ENCODE measurements at places on chromosomes 7 and 10.

DNA sequence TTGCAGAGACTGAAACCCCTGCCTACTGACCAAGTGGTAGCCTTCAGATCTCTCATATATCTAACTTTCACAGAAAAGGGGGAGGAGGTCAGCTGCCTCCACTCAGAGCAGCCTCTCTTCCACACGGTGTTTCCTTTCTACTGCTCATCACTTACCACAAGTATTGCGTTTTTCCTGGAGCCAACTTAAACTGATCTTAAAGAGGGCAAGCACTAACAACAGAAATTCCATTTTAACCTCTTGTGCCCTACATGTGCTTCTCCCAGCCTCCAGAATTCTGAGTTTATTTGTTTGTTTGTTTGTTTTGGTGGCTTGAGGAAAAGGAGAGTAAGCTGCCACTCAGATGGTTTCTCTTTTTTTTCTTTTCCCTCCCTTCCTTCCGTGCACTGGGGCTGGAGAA, 19.1 kb downstream of the SKIDA1 start:
- DNase-seq, result no peak

DNA sequence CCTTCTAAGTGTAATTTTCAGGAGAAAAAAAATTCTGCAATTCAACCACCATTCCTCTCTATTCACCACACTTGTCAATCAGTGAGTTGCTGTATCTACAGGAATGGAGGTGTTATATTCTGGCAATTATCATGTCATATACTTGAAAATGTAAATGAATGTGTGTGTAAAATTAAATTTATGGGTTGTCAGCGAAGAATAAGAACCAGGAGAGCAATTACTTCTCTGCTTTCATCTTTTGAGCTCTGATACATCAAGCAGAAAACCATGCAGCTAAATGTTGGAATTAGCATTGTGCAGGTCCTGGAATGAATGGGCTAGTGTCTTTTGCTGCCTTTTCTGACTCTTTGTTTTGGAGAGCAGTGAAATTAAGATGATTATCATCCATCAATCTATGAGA, 207.6 kb downstream of the FOXP2 start:
- no peak for DNase-seq

GRCh38 chr7:106865130-106866041, at the start of gene PIK3CG:
PIK3CG (plus strand) TSS chr7:106865282; CDS start chr7:106867562, 2,280 bp downstream.
- DNase-seq, result no peak

DNA sequence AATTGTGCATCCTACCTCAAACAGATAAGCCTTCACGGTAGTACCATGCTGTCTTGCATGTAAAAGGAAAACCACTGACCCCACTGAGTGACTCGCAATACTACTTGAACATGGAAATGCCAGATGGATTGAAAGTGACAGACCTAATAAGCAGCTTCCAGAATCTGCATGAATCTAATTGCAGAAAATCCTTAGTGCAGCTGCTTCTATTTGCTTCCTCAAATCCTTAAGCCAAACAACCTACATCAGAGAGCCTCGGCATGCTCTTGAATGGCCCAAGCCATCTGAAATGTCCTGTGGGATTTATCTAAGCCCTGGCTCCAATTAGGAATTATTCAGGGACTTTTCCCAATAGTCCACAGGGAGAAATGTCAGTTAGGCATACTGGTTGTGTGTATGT, 509.5 kb upstream of the CELF2 start:
- no peak for DNase-seq

- DNase-seq, result no peak
These were observed 539.5 kb downstream of the SUGCT start for GRCh38 chr7:40674316-40674715.

- DNase-seq, result peak; percentile 80
These were observed 40.8 kb downstream of the HK1 start for GRCh38 chr10:69318867-69319727.

- no peak for DNase-seq
These were observed 50.7 kb upstream of the AMPH start for GRCh38 chr7:38681882-38682281.

GRCh38 chr10:131689016-131689415, 211.8 kb upstream of the PPP2R2D start:
- no peak for DNase-seq

- DNase-seq, result no peak
These were observed 456 bp downstream of the AKR1B15 start for GRCh38 chr7:134549366-134549765.

DNA sequence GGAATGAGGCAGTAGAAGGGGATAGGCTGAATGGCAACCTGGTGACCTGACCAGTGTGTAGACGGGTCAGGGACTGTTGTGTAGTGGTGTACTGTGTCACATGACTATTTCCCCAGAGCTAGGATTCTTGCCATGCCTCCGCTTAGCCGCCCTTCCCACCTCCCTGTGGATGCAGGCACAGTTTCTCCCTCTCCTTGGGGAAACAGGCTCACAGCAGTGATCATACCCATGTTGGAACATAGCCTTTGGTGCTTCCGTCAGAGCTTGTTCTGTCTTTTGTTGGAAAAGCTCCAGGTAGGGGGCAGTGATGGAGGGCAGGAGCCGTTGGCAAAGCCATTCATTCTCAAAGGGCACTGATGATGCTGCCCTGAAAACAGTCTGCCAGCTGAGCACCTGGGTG, 44.3 kb downstream of the OGDH start:
- DNase-seq, result no peak

- DNase-seq, result no peak
These were observed 39.5 kb upstream of the PRKG1 start for GRCh38 chr10:51034769-51035168.

GRCh38 chr10:27801171-27801785, 55.7 kb upstream of the MKX start:
- no peak for DNase-seq

- peak; percentile 53 for DNase-seq
These were observed 589 bp downstream of the LDB1 start for GRCh38 chr10:102119417-102120141.

- DNase-seq, result no peak
These were observed 126.2 kb downstream of the PRPF18 start for GRCh38 chr10:13712837-13713581.

DNA sequence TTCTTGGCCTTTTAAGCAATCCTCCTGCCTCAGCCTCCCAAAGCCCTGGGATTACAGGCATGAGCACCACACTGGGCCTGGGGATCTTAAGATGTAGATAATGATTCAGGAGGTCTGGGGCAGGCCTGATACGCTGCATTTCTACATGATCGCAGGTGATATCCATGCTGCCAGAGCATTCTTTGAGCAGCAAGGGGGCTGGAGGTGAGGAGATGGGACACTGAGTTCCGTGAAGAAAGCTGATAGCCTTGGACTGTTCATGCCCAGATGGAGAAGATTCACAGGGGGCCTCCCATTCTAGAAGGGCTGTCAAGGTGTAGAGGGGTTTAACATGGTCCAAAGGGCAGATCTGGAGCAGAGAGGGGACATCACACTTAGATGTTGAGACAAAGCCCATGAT, 480.3 kb downstream of the RPS24 start:
- no peak for DNase-seq

- no peak for DNase-seq
These were observed 89.2 kb downstream of the ADCY1 start for GRCh38 chr7:45663167-45663921.

DNA sequence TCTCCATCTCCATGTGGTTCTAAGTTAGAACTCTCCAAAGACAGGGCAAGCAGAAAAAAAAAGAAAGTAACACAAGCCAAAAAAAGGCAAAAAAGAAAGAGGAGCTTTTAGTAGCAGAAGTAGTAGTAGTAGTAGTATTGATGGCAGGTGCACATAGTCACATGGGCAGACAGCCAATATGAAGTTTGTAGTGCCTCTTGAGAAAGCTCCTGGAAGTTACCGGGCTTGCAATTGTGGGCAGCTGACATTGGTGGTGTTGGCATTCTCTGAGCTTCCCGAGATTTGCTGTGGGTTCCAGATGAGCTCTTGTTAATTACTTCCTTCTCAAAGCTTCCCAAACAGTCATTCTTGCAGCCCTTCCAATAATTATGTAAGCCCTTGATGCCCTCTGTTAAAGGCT, 1128.5 kb downstream of the TYW1 start:
- DNase-seq, result no peak

- DNase-seq, result no peak
These were observed 992.1 kb downstream of the NRG3 start for GRCh38 chr10:82867056-82867455.

GRCh38 chr10:117226813-117227451, 14.0 kb upstream of the SLC18A2 start:
- no peak for DNase-seq

GRCh38 chr10:120931999-120932398, 80.8 kb downstream of the WDR11 start:
- no peak for DNase-seq

GRCh38 chr10:76133597-76134255, 702.3 kb downstream of the LRMDA start:
- DNase-seq, result no peak

GRCh38 chr10:32893434-32893833, 64.6 kb downstream of the ITGB1 start:
- DNase-seq, result no peak

- no peak for DNase-seq
These were observed at the start of gene CLDN4 for GRCh38 chr7:73830681-73831583. CLDN4 (plus strand) TSS chr7:73830996; CDS start chr7:73831202, 206 bp downstream.

- DNase-seq, result peak; percentile 21
These were observed 19.1 kb downstream of the CEP41 start for GRCh38 chr7:130421684-130422083.

DNA sequence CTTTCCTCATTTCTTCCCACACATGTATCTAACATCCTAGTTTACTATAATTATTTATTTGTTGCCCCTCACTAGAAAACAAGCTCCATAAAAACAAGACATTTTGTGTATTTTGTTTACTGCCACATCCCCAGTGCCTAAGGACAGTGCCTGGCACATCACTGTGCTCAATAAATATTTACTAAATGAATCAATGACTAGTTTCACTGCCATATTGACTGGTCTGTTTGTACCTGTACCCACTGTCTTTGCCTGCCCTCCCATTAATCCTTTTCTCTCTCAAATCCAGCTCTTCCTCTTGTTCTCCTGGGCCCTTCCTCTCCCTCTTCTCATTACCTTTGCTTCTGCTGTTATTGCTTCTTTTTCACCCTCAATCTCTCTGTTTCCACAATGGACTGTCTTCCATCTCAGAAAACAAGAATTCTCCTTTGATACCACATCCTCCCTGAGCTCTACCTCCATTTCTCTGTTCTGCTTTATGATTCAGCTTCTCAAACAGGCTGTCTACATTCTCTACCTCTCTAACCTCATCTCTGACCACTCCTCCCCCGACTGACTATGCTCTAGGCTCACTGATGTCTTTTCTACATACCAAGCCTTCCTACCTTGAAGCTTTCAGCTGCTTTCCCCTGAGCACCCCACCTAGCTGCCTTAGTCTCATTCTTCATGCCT, 8.3 kb upstream of the FAM133B start:
- DNase-seq, result no peak

GRCh38 chr10:91803386-91804125, 5.3 kb downstream of the TNKS2 start:
- DNase-seq, result no peak

DNA sequence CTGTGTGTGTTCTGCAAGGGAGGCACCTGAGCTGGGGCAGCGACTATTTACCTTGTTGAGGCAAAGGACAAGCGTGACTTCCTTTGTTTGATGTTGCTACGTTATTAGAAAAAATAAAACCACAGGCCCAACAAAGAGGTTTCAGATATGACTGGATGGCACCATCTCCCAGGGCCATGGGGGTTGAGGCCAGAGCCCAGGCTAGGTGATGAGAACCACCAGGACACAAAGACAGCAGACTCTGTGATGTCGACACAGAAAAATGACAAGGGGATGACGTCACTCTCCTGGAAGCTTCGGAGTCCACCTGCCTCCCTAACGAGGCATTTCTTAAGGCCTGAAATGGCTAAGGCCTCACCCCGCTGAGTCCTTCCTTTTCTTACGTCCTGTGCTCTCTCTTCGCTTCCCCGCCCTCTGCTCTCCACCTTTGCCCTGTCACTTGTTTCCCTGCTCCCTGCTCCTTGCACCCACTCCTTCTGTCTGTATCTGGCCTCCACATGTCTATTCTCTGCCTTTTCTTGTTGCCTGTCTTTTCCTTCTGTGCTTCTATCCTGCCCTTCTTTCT, 83.0 kb upstream of the ADRB1 start:
- DNase-seq, result peak; percentile 15
